Prostate gland (tissue), 2 donors: ENCODE measurements at places on chromosomes 3 and 15.

- DNase-seq = no peak
Observed at GRCh38 chr3:77102951-77103769, 63.3 kb downstream of the ROBO2 start.

GRCh38 chr15:38377636-38378035, 76.3 kb upstream of the FAM98B start:
- DNase-seq = no peak

DNA sequence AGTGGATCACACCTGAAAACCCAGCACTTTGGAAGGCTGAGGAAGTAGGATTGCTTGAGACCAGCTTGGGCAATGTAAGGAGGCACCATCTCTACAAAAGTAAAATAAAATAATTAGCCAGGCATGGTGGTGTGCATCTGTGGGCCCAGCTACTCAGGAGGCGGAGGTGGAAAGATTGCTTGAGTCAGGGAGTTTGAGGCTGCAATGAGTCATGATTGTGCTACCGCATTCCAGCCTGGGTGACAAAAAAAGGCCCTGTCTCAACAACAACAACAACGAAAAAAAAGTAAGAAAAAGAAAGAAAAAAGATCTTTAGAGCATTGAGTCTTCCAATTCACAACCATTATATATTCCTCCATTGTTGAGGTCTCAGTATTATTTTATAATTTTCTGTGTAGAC, 192.4 kb upstream of the DPH6 start:
- no peak for DNase-seq

- DNase-seq = no peak
Observed at GRCh38 chr3:126019683-126020082, 50.7 kb downstream of the ROPN1B start.

GRCh38 chr3:61565569-61565968, 4.2 kb downstream of the PTPRG start:
- no peak for DNase-seq

GRCh38 chr3:57682284-57682683, 10.6 kb downstream of the DENND6A start:
- no peak for DNase-seq

DNA sequence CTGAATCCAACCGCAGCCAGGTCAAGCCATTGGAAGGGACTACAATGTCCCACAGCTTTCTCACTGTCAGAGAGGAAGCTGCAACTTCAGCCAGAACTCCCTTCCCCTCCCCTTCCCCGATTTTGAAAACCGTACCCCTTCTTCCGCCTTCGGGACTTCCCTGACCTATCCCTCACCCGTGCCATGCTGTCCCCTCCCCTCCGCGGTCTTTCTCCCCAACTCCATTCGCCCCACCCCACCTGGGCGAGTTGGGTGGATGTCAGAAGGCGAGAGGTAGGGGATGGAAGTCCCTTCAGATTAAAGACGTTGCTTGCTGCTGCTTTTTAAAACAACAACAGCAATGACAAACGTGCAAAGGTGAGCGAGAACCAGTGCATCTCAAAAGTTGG, 723 bp downstream of the CPNE4 start:
- no peak for DNase-seq

DNA sequence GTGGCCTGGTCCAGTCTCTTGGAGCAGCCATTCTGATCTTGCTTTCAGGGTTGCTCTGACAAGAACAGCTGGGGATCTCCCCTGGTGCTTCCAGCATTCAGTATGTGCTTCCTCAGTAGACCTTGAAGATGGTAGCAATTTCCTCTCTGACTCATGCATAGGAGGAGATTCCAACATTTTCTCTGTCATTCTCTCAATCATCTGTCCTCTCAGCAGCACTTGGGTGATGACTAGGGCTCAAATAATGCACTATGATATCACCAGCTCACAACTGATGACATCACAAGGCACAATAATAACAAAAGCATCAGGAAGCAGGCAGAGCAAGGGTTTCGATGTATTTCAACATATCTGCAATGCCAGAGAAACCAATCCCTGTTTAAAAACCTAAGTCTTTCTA, 52.7 kb downstream of the NFKBIZ start:
- DNase-seq = no peak

GRCh38 chr3:47870156-47870555, 67.2 kb downstream of the DHX30 start:
- no peak for DNase-seq

- DNase-seq = no peak
Observed at GRCh38 chr15:86040356-86041033, 39.2 kb upstream of the AGBL1 start.

DNA sequence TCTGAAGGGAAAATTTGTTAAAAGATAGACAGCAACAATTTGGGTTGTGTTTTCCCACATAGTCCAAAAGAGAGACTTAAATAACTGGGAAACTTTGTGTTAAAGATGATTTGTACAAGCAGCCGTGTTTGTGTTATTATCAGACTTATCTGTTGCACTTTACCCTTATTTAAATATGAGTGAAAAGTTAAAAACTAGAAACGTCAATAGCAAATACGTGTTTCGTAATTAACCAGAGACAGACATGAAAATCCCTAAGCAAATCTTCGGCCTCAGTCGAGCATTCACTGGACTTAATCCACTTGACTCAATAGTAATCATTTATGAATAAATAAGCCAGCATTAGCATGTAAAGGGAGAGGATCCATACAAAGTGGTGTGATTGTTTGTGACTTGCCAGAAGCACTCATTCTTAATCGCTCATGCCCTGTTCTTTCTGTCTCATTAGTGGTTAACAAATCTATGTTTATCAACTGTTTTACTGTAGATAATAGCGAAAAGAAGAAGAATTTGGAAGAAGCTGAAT, 34.2 kb downstream of the BLM start:
- DNase-seq = no peak
